GM13976 (cell line): ENCODE measurements at places on chromosomes 5 and 9.
A peak's percentile ranks its signal among the peaks of the same experiment; 100 is the strongest.

DNA sequence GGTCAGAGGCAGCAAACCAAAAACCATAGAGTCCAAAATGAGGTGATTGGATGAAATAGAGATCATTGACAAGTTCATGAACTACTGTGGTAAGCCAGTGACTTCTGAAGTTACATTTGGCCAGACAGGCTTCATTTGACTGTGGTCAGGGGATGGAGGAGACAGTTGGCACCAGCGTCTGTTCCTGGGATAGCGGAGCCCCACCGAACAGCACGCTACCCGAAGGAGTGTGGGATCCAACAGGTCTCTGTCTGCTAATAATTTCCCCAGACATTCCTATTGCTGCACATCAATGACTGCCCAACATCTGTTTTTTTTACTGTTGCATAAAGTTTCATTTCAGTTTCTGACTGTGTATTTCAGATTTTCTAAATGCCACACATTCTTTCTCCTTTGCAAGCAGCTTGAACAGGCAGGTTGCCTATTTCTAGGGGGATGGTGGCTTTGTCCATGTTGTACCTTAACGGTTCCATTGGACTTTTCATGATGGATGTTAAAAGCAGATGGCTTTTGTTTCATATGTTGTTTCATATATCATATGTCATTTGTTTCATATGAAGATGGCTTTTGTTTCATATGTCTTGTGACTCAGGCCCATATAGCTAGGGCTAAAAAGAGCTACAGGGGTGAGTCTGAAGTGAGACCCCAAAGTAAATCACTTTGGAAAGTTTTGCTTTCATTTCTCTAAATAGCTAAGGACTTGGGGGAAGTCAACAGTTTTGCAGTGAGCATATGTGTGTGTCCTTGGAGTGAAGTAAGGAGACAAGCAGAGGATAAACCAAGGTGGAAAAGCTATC, 180.8 kb downstream of the GOLPH3 start:
- DNase-seq: no peak

DNA sequence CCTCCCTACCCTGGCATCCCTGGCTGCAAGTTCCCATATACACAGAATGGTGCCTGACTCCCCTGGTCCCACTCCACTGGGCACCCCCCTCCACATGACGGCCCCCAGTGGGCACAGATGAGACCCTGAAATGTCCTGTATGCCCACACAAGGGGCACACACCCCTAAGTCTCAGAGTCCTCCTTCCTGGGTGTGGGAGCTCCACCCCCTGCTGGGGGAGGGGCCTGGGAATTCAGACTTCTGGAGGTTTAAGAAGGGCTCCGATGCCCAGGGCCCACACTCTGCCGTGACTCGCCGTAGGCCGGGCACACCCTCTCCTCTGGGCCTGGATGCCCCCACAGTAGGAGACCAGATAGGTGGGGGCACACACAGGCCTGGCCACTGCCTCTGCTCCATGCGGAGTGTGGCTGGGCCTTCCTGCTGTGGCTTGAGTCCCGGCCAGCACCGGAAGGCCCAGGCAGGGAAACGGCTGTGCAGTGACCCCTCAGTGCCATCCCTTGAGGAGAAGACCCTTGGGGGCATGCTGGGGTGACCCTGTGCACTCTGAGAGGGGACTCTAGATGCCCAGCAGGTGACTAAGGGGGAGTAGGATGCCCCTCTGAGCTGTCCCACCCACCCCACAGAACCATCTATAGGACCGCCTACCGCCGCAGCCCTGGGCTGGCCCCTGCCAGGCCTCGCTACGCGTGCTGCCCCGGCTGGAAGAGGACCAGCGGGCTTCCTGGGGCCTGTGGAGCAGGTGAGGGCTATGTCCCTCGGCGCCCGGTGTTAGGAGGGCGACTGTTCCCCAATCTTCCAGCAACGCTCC, 6.5 kb downstream of the EGFL7 start:
- no peak for DNase-seq

GRCh38 chr9:120933310-120934055, 6.9 kb upstream of the TRAF1 start:
- DNase-seq: no peak

DNA sequence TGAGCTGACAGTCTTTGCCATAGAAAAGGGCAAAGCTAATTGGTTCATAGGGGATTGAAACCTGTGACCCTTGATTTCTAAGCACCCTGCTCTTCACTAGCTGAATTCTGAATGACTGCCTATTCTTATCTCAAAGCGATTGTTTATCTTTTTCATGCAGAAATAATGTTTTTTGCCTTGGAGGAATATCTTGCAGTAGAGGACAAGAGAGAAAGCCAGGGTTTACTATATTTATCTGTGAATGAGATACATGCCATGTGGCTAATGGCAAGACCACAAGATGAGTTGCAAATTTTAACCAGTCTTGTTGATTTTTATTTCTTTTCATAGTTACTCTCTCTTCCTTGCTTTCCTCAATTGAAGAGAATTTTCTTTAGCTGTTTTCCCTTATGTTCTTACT, 185.0 kb downstream of the CNTLN start:
- DNase-seq: no peak

DNA sequence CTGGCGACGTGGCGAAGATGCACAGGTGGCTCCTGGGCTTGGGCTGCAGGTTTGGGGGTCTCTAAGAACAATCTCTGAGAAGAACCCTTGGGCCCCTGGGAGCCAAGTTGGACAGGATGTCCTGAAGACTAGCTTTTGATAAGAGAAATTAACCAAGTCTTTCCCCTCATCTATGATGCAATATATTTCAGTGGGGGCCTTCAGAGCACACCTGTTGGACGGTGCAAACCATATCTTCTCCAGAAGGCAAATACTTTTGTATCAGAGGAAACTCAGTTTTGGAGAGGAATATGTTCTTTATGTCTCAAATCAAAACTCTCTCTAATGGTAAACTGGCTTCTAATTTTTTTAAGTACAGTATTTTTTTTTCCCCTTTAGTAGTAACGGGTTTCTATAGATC, 28.6 kb downstream of the OTULIN start:
- DNase-seq: no peak

GRCh38 chr9:107367727-107368502, 84.8 kb downstream of the RAD23B start:
- no peak for DNase-seq

DNA sequence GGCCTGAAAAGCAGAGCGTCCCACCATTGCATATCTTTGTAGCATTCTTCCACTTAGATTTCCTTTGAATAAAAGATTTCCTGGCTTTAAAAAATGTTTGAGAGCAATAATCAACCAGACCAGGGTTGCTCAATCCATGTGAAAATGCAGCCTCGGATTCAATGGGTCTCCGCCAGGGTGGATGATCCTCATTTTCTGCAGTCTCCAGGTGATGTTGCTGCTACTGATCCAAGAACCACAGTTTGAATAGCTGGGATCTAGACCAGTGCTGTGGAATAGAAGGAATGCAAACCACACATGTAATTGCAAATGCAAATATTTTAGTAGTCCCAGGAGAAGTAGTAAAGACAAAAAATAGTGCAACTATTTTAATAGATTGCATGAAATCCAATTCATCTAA, 317.6 kb downstream of the IRX1 start:
- no peak for DNase-seq

GRCh38 chr5:151174612-151175101, 17.1 kb upstream of the ANXA6 start:
- DNase-seq: no peak

GRCh38 chr9:71602652-71603051, 165.7 kb downstream of the CEMIP2 start:
- no peak for DNase-seq

- DNase-seq: no peak
Measured at GRCh38 chr5:161314033-161314432, 232.5 kb downstream of the GABRB2 start.

DNA sequence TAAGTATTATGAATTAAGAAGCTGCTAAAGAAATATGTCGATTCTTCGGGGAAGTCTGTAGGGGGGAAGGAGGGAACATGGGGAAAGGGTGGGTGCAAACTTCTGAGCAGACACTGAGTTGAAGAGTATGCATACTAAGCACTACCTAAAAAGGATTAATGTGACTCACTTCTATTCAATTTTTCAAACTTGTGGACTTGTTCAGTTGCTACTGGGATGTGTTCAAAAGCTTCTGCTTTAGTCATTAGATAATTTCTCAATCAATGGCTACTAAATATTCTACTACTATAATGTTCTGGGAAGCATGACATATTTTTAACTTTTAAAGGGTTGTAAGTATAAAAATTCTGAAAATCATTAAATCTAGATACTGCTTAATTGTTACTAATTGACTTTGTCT, 109.7 kb upstream of the FER start:
- no peak for DNase-seq

DNA sequence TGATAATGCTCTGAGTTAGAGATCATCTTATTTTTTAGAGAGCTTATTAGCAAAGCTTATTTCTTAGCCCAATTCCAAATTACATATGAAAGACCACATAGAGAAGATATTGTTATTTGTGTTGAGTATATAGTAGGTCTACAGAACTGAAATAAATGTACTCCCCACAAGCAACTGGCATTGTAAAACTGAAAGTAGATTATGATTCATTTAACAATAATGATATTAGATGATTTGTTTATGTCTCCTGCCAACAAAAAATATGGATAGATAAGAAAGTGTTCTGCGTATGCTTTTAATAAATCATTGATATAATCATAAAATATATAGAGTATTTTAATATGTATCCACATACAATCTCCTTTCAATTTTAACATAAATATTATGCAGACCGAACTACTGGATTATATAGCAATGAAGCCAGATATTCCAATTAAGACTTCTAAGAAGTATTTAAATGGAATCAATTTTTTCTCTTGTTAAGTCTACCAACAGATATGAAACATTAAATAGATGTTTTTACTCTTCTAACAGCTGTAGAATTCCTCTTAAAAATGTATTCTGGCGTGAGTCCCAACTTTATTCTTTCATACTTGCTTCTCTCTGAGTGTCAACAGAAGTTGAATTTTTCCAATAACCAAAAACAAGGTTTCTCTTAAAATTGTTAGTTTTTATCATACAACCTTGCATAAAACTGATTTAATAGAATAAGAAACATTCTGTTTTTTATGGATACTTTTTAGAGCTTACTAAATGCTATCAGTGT, 15.6 kb upstream of the DAB2 start:
- DNase-seq: no peak

DNA sequence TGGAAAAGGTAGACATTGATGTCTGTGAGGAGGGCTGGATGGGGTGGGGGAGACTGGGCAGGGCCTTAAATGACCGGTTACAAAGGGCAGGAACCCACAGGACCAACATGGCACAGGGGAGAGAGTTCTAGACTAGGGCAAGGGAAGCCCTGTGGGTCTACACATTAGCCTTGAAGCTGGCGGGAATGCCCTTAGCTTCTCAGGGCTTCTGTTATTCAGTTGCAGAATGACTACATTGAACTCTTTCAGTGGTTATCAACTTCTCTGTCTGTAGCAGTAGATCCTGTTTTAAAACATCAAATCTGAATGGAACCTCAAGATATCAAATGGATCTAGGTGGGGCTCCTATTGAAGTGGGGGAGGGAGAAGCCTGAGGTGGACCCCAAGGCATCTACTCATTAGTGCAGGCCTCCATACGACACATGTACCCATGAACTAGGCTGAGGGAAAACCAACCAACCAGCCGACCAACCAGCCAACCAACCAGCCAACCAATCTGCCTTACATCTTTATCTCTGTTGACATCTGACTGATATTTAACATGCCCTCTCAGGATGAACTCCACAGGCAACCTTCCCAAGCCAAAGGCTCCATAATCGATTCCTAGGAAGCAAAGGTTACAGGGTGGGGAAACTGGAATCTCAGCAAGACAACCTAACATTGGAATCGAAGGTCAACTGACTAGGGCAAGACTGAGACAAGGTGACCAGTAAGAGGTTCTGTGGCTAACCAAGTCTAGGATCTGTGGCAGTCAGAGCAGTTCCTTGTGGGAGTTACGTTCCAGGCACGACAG, 48.3 kb downstream of the DAP start:
- peak; percentile 71 for DNase-seq

- no peak for DNase-seq
Measured at GRCh38 chr5:128154943-128155342, 71.4 kb downstream of the SLC12A2 start.

- peak; percentile 50 for DNase-seq
Measured at GRCh38 chr5:181052672-181053487, 12.8 kb downstream of the BTNL9 start.

- DNase-seq: peak; percentile 17
Measured at GRCh38 chr5:219460-219863, 1.3 kb downstream of the SDHA start.

GRCh38 chr5:93596310-93596675, 13.3 kb downstream of the NR2F1 start:
- no peak for DNase-seq

DNA sequence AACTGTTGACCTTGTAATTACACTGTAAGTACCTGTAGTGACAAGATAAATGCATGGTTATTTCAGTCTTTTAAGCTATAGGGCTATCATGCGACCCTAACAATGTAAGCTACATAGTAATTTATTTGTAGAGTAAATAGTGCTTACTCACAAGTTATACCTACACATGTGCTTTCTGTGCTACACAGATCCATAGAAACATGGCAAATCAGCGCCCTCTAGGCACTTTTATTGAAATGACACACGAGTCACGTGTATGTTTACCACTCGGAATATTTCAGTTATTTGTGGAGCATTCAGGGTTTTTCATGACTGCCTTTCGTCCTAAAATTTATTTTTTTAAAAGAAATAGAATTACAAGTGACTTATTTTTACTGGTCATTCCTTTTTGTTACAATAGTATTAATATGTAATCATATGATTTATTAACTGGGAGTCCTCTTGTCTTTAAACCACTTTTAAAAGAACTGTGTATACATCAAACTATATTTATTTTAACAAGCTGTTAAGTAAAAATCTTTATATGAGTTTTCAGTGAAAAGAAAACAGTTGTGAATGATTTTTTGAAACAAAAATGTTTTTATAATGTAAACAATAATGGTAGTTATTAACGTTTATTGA, 1242.3 kb upstream of the WWC1 start:
- DNase-seq: peak; percentile 29

DNA sequence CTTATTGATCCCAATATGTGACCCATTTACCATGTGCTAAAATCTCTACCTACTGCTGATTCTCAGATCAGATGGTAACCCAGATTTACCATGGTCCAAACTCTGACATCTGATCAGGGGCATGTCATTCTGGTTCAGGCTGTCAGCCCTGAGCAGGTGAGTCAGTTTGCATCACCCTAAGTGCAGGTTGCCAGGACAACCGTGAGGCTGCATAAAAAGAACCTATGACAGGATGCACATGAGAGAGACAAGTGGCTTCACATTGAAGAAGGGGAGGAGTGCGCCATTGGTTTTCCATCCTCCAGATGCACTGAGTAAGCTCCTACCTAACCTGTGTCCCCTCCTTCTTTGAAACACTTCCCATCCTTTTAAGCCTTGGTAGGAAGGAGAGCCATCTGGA, 801 bp upstream of the PRSS3 start:
- no peak for DNase-seq
